Endodermal cell (in vitro differentiated cells): ENCODE measurements at places on chromosomes 4 and X.
A peak's percentile ranks its signal among the peaks of the same experiment; 100 is the strongest.

GRCh38 chr4:54073271-54073880, 9.0 kb upstream of the CHIC2 start:
- no peak for DNase-seq
- H3K27me3 ChIP-seq, result no peaks in the 10 kb centered on the region
- no peak overlapping the region for H3K4me3 ChIP-seq
- H3K27ac ChIP-seq, result no peak overlapping the region
- H3K36me3 ChIP-seq, result no peaks in the 10 kb centered on the region
- no peaks in the 10 kb centered on the region for H3K4me1 ChIP-seq

- no peak for DNase-seq
- no peak overlapping the region for H3K4me3 ChIP-seq
- H3K4me1 ChIP-seq, result no peaks in the 10 kb centered on the region
- no peaks in the 10 kb centered on the region for H3K27me3 ChIP-seq
- H3K36me3 ChIP-seq, result no peaks in the 10 kb centered on the region
- no peak overlapping the region for H3K27ac ChIP-seq
Observed at GRCh38 chrX:109601486-109601885, 23.5 kb downstream of the KCNE5 start.

GRCh38 chrX:23782455-23782854, 518 bp upstream of the SAT1 start:
- peak overlapping the region; percentile 86 for H3K4me3 ChIP-seq
- H3K27ac ChIP-seq, result no peak overlapping the region
- no peaks in the 10 kb centered on the region for H3K36me3 ChIP-seq
- H3K4me1 ChIP-seq, result no peaks in the 10 kb centered on the region
- no peak for DNase-seq

- no peaks in the 10 kb centered on the region for H3K36me3 ChIP-seq
- no peak overlapping the region for H3K4me3 ChIP-seq
- H3K27ac ChIP-seq, result no peak overlapping the region
- no peaks in the 10 kb centered on the region for H3K27me3 ChIP-seq
- no peak for DNase-seq
- H3K4me1 ChIP-seq, result no peaks in the 10 kb centered on the region
Observed at GRCh38 chrX:37776283-37776986, 3.4 kb upstream of the CYBB start.

- H3K4me3 ChIP-seq, result no peak overlapping the region
- no peaks in the 10 kb centered on the region for H3K4me1 ChIP-seq
- H3K27me3 ChIP-seq, result no peaks in the 10 kb centered on the region
- H3K27ac ChIP-seq, result no peak overlapping the region
- no peak for DNase-seq
- no peaks in the 10 kb centered on the region for H3K36me3 ChIP-seq
Observed at GRCh38 chrX:54067766-54068165, 23.5 kb upstream of the PHF8 start.

- H3K27ac ChIP-seq, result no peak overlapping the region
- H3K27me3 ChIP-seq, result no peaks in the 10 kb centered on the region
- no peak for DNase-seq
Observed at GRCh38 chr4:158238575-158238974, 28.3 kb downstream of the TMEM144 start.

- H3K4me1 ChIP-seq, result no peaks in the 10 kb centered on the region
- peak overlapping the region; percentile 90 for H3K4me3 ChIP-seq
- H3K27me3 ChIP-seq, result peaks cover 50% of the 10 kb centered on the region
- no peak overlapping the region for H3K27ac ChIP-seq
- no peaks in the 10 kb centered on the region for H3K36me3 ChIP-seq
Observed at GRCh38 chr4:80336582-80336981, 1.1 kb downstream of the CFAP299 start.

GRCh38 chr4:13857397-13857796, 229.9 kb upstream of the BOD1L1 start:
- peaks cover 5% of the 10 kb centered on the region for H3K4me1 ChIP-seq
- H3K27ac ChIP-seq, result no peak overlapping the region
- DNase-seq, result no peak
- no peak overlapping the region for H3K4me3 ChIP-seq
- no peaks in the 10 kb centered on the region for H3K36me3 ChIP-seq

GRCh38 chr4:26884486-26884988, 23.9 kb downstream of the STIM2 start:
- H3K27ac ChIP-seq, result no peak overlapping the region
- no peaks in the 10 kb centered on the region for H3K36me3 ChIP-seq
- H3K4me1 ChIP-seq, result no peaks in the 10 kb centered on the region
- H3K27me3 ChIP-seq, result no peaks in the 10 kb centered on the region
- no peak overlapping the region for H3K4me3 ChIP-seq

DNA sequence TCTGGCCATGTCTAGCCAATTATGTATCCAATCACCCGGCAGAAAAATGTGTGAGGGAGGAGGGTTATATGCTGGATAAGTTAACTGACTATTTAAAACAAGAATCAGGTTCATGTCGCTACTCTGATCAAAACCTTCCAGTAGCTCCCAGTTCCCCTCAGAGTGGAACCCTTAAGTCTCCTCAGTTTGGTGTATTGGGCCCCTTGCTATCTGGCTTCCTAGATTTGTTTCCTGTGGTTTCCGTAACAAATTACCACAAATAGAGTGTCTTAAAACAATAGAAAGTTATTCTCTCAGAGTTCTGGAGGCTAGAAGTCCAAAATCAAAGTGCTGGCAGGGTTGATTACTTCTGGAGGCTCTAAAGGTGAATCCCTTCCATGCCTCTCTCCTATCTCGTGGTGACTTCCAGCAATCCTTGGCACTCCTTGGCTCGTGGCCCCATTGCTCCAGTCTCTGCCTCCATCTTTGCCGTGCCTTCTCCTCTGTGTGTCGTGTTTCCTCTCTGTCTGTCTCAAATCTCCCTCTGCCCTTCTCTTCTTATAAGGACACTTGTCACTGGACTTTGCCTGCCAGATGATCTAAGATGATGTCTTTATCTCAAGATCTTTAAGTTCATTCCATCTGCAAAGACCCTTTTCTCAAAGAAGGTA, 10.5 kb upstream of the ENPP6 start:
- no peak for DNase-seq
- H3K4me1 ChIP-seq, result no peaks in the 10 kb centered on the region
- H3K4me3 ChIP-seq, result no peak overlapping the region

DNA sequence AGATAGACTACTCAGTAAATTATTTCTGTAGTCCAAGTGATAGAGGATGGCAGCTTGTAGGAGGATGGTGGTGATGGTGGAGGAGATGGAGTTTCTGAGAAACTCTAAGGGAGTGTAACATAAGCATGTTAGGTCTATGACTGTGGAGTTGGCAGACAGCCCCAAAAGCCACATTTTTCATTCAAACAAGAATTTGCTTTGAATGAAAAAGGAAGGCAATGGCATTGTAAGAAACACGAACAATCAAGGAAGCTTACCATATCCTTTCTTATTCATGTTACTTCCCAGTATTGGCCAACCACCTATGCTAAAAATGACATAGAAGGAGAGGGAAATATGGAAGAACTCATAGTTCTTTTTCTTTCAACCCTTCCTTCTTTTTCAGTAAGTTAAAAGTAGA, 18.7 kb upstream of the SEC24B start:
- no peak overlapping the region for H3K4me3 ChIP-seq
- no peak for DNase-seq
- no peak overlapping the region for H3K27ac ChIP-seq
- no peaks in the 10 kb centered on the region for H3K27me3 ChIP-seq
- H3K4me1 ChIP-seq, result peaks cover 7% of the 10 kb centered on the region
- H3K36me3 ChIP-seq, result no peaks in the 10 kb centered on the region

- no peaks in the 10 kb centered on the region for H3K36me3 ChIP-seq
- no peak overlapping the region for H3K27ac ChIP-seq
- DNase-seq, result peak; percentile 69
- no peak overlapping the region for H3K4me3 ChIP-seq
- no peaks in the 10 kb centered on the region for H3K27me3 ChIP-seq
- no peaks in the 10 kb centered on the region for H3K4me1 ChIP-seq
Observed at GRCh38 chrX:51182545-51182944, 150.1 kb upstream of the NUDT10 start.

DNA sequence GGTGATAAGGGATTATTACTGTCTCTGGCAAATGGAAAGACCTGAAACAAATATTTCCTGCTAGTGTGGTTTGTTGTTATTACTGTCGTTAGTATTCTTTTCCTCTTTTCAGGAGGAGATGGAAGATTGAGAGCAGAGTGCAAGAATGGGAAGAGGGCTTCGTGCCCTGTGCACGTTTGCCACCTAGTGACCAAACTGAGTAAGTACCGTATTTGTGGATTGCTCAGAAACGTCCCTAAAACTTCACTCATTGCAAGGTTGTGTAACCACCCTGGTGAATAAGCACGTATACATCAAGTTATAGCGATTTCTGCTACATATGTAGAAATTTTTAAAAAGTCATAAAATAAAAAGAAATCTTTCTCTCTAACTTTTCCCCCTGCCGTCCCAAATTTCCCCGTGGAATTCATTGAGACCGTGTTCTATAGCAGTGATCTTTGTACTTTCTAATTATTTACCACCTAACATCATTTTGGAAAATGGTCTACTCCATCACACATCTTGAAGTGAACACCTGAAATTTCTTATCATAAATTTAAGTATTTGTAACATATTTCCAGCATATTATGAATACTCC, 24.3 kb downstream of the LINC00632 start:
- no peaks in the 10 kb centered on the region for H3K27me3 ChIP-seq
- DNase-seq, result peak; percentile 58
- H3K4me3 ChIP-seq, result no peak overlapping the region
- H3K4me1 ChIP-seq, result no peaks in the 10 kb centered on the region

DNA sequence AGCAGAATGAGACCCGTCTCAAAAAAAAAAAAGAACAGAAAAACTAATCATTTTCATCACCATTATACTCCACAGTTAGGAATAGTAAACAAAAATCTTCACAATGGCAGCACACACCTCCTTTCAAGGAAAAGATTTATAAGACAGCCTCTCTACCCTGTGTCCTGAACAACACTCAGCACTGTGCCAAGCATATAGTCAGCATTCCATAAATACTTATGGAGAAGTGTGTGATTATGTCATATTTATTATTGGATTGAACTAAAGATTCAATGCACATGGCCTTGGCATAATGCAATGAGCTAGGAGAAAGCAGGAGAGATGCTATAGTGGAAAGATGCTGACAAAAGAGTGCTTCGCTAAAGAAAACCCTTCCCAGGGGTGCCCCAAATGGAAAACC, 52.6 kb downstream of the FAM114A1 start:
- no peak overlapping the region for H3K4me3 ChIP-seq
- no peaks in the 10 kb centered on the region for H3K27me3 ChIP-seq
- DNase-seq, result no peak
- peaks cover 10% of the 10 kb centered on the region for H3K36me3 ChIP-seq
- no peak overlapping the region for H3K27ac ChIP-seq
- no peaks in the 10 kb centered on the region for H3K4me1 ChIP-seq

GRCh38 chr4:150495550-150495949, 86.4 kb upstream of the MAB21L2 start:
- no peaks in the 10 kb centered on the region for H3K27me3 ChIP-seq
- no peak overlapping the region for H3K4me3 ChIP-seq
- no peak overlapping the region for H3K27ac ChIP-seq

DNA sequence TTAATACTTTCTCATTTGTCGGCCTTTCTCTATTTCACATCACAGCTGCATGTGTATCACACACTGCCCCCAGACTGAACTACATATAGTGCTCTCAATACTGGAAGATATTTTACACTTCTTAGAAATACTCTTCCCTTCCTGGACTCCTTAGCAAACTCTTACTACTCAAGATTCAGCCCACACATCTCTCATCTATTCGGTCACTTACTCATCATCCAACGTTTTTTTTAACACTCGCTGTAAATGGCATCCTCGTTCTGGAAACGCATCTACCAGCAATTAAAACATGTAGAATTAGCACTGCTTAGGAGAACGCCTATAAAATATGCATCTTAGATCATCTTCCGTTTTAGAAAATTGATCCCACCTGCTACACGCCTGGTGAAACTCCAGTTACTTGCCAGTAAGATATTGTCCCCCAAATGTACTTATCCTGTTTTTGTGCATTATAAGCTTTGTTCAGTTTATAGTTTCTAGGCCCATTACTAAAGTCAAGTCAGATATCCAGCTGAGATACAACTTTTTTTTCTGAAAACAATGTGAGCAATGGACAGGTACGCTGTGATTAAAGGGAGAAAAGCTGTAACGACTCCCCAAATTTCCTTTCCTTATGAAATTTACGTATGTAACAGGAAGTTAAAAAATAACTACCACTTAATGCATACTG, 1.0 kb downstream of the LRP2BP start:
- peaks cover 11% of the 10 kb centered on the region for H3K36me3 ChIP-seq
- no peaks in the 10 kb centered on the region for H3K4me1 ChIP-seq
- no peak for DNase-seq
- H3K4me3 ChIP-seq, result no peak overlapping the region

DNA sequence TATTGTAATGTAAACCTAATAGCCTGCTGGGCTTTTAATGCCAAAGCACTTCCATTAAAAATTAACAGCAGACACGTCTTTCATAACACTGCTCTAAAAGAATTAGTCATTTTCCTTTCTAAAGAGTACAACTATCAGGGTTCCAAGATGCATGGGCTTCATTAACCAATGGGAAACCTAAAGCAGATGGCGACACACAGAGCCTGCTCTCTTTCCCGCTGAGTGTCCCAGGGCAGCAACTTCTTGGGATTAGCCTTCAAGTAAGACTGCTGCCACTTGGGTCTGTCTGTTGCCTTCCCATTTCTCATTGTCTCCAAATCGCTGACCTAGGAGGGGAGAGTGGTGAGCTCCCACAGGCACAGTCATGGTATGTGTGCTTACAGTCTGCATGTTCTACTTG, 14.0 kb upstream of the PHKA2 start:
- H3K4me3 ChIP-seq, result no peak overlapping the region
- H3K4me1 ChIP-seq, result no peaks in the 10 kb centered on the region
- no peaks in the 10 kb centered on the region for H3K27me3 ChIP-seq

GRCh38 chr4:162793571-162793970, 373.1 kb downstream of the NAF1 start:
- H3K27ac ChIP-seq, result no peak overlapping the region
- no peaks in the 10 kb centered on the region for H3K36me3 ChIP-seq
- no peak overlapping the region for H3K4me3 ChIP-seq
- H3K4me1 ChIP-seq, result no peaks in the 10 kb centered on the region
- H3K27me3 ChIP-seq, result no peaks in the 10 kb centered on the region

GRCh38 chr4:145909773-145910172, 28.9 kb downstream of the ZNF827 start:
- no peak overlapping the region for H3K27ac ChIP-seq
- no peaks in the 10 kb centered on the region for H3K27me3 ChIP-seq
- H3K36me3 ChIP-seq, result no peaks in the 10 kb centered on the region
- H3K4me3 ChIP-seq, result no peak overlapping the region
- H3K4me1 ChIP-seq, result peaks cover 18% of the 10 kb centered on the region

DNA sequence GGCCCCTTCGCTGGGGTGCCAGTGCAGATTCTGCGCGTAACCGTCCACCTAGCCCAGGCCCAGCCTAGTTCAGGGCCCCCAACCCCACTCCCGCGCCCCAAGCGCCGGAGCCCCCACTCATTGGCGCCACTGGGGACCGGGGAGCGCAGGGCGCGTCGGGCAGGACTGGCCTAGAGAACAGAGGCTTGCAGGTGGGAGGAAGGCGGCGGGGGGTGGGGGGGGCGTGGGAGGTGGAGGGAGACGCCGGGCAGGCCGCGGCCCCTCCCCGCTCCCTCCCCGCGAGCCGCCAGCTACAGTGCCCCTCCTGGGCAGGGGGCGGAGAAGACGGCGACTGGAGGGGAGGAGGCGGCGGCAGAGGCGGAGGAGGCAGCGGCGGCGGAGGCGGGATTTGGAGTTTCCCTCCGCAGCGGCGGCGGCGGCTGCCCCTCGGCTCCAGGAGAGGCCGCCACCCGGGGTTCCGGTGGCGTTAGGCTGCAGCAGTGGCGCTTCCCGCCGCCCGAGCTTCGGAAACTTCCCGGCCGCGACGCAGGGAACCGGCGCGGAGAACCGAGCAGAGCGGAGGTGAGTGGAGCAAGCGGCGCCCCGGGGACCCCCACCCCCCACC, 4.8 kb upstream of the DUSP9 start:
- H3K36me3 ChIP-seq, result no peaks in the 10 kb centered on the region
- peaks cover 60% of the 10 kb centered on the region for H3K27me3 ChIP-seq
- H3K27ac ChIP-seq, result no peak overlapping the region
- H3K4me1 ChIP-seq, result no peaks in the 10 kb centered on the region
- no peak overlapping the region for H3K4me3 ChIP-seq
- DNase-seq, result peak; percentile 66
